ENCODE measurements at places on chromosomes 13 and 19. TPM values are rescaled to one million over a fixed set of nuclear protein-coding genes. Genes with fewer than 3 reads are reported as not detected.

MEDAG gene
- not detected for total RNA-seq

C1QTNF9 gene
- total RNA-seq: not detected

SMIM7 gene
- 61.9 TPM for total RNA-seq

NKPD1 gene
- total RNA-seq: 0.35 TPM

SIAH3 gene
- total RNA-seq: 0.08 TPM

CYP2F1 gene
- not detected for total RNA-seq

ACER1 gene
- 0.84 TPM for total RNA-seq

ZNF211 gene
- total RNA-seq: 18.3 TPM

ADGRE3 gene
- total RNA-seq: not detected

FAM187B gene
- total RNA-seq: not detected

PSG6 gene
- not detected for total RNA-seq

MLLT1 gene
- total RNA-seq: 36.2 TPM

ELSPBP1 gene
- not detected for total RNA-seq

F10 gene
- not detected for total RNA-seq

FGF22 gene
- total RNA-seq: not detected

CCDC70 gene
- not detected for total RNA-seq

PSG1 gene
- not detected for total RNA-seq

RUBCNL gene
- not detected for total RNA-seq

TMC4 gene
- 3.1 TPM for total RNA-seq

CPB2 gene
- not detected for total RNA-seq

KLF1 gene
- total RNA-seq: 0.14 TPM

LIG4 gene
- 11.6 TPM for total RNA-seq

SUPT5H gene
- 151 TPM for total RNA-seq

ZNF440 gene
- total RNA-seq: 15.7 TPM

CACTIN gene
- 29.1 TPM for total RNA-seq

GNG7 gene
- total RNA-seq: 0.68 TPM

RLN3 gene
- total RNA-seq: not detected

KLK15 gene
- not detected for total RNA-seq

CDC16 gene
- total RNA-seq: 69.9 TPM

ADM5 gene
- total RNA-seq: 4.8 TPM

WDR87 gene
- total RNA-seq: not detected

B9D2 gene
- 14.3 TPM for total RNA-seq

PEAK3 gene
- 0.43 TPM for total RNA-seq
